ENCODE measurements at places on chromosomes 6 and 20. TPM values are rescaled to one million over a fixed set of nuclear protein-coding genes. Genes with fewer than 3 reads are reported as not detected.

The TRDN gene
- total RNA-seq: 0.51 TPM

The ADGRB3 gene
- total RNA-seq: 1.1 TPM

The CST2 gene
- total RNA-seq: not detected

The CTCFL gene
- total RNA-seq: not detected

The NNAT gene
- not detected for total RNA-seq

The DNMT3B gene
- total RNA-seq: 3.3 TPM

The CCN2 gene
- total RNA-seq: 12.4 TPM

The FAXC gene
- 13.0 TPM for total RNA-seq

The TINAG gene
- not detected for total RNA-seq

The MAFB gene
- 0.25 TPM for total RNA-seq

The EXOC2 gene
- total RNA-seq: 57.0 TPM

The HAO1 gene
- total RNA-seq: not detected

The EPB41L1 gene
- total RNA-seq: 25.3 TPM

The BANF2 gene
- total RNA-seq: not detected

Data from H4 (cell line).